ENCODE measurements at places on chromosomes 6 and 20.

DNA sequence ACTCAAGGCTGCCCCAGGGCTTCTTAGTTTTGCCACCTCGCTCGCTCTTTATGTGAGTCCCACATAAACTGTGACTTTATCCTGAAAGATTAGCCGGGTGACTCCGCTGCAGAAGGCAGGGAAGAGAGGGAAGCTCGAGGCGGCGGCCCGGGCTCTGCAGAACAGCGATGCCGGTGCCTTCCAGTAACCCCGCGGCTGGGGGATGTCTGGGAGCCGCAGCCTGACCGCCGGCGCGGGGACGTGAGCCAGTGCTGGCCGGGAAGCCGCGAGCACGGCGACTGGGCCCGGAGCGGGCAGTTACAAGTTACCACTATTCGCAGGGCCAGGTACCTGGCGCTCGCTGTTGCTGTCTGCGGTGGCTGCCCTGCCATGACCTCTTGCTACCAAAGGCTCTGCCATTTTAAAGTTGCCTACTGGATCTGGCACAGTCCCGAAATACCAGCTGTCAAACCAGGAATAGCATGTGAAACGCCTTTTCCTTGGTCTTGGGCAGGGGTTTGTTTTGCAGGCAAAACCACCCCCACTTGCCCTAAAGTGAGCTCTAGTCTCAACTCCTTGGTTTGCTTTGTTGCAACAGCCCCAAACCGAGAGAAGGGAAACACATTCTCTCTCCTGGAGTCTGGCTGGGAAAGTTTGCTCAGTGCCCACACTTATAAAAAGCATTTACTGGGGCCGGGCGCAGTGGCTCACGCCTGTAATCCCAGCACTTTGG is 124.0 kb upstream of the SLC2A12 start:
- DNase-seq, result no peak

GRCh38 chr20:63579017-63579694 is 5.1 kb upstream of the HELZ2 start:
- DNase-seq, result no peak

- DNase-seq, result no peak
Observed at GRCh38 chr20:62216636-62217566, 3.2 kb downstream of the HRH3 start.

GRCh38 chr6:75052491-75052890 is 153.4 kb downstream of the COL12A1 start:
- no peak for DNase-seq

GRCh38 chr6:158798311-158798710 is 20.9 kb downstream of the EZR start:
- DNase-seq, result no peak

- no peak for DNase-seq
Observed at GRCh38 chr6:51725155-51725554, 362.3 kb downstream of the PKHD1 start.

Measured in H54 (cell line).